ENCODE measurements at places on chromosomes 11 and 22.

DNA sequence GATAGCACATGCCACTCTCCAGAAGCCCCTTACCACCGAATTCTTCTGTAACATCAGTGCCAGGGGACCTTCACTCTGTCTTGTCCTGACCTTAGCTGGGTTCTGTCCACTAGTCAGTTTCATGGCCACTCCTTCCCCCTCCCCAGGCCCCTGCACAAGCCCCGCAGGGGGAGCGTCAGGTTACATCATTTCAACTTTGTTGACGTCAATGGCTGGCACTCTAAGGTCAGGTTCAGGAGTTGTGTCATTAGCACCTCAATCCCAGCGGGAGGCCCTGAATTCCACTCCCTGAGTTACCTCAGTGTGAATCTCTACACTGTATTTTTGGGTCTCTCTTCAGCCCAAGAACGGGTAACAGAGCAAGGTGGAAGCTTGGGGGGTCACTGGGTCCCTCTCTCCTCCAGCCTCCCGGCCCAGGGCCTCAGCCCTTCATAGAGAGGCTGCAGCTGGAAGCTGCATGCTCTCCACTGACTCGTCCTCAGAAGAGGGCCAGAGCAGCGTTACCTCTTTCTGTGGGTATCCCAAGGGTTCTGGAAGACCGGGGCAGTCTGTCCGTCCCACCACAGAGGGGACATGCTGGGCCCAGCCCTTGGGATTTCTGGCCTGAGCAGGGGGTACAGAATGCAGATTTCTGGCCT, 10.3 kb downstream of the USH1C start:
- no peak for DNase-seq

DNA sequence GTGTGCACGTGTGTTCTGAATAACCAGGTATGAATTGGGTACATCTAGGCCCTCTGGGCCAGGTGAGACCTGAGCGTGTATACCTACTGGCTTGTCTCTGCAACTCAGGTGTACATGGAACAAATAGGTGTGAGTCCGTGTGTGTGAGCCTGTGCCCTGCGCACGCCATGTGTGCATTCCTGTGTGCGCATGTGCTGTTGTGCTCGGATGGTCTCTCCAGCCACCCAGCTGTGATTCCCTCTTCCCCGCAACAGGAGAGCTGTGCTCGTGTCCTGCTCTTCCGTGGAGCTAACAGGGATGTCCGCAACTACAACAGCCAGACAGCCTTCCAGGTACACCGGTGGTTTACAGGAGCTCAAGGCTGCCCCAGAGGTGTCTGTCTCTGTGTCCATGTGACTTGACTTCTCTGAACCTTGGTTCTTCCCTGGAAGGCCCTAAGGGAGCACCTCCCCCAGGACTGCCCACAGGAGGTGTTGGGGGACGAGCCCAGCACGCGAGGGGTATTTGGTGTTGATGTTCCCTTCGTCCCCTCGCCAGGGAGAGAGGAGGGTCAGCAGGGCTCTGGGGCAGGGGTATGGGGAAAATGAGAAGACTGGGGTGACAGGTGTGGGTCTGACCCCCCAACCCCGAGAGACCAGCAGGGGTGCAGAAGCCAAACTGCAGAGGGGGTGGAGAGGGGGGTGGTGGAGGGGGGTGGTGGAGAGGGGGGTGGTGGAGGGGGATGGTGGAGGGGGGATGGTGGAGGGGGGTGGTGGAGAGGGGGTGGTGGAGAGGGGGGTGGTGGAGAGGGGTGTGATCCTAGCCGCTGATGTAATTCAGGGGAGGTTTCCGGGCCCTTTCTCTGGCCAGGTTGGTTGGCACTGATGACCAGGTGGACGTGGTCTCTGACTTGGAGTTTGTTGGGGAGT, 10.7 kb downstream of the SHANK3 start:
- DNase-seq = no peak

GRCh38 chr11:134610116-134610910, 198.3 kb upstream of the B3GAT1 start:
- DNase-seq = no peak

DNA sequence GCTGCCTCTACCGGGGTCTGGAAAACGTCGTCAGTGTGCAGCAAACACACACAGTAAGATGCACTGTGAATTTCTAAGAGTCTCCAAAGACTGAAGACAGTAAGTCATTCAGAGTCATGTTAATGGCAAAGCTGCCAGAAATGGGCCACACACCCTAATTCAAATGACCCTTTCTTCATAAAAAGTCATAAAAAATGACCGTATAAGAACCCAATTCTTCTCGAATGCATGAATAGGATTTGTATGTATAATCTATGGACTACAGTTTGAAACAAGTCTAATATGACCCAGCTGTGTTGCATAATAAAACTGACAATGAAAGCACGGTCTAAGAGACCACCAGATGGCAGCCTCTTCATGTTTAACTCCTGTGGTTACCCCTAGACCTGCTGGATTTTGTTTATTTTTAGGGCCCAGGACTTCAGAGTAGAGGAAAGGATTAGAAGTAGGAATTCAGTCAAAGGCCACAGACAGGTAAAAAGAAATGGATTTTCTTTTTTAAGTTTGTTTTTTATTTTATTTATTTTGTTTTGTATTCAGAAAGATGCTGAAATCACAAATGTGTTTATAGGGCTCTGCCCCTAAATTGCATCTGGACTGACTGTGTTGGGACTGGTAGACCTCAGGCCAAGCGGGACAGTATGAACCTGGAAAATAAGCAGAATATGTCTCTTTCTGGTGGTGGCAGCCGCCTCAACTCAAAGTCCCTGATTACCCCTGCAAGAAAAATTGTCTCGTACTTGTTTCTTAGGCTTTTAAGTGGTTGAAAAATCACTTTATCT, 32.1 kb upstream of the SLC5A12 start:
- DNase-seq = peak; percentile 57

DNA sequence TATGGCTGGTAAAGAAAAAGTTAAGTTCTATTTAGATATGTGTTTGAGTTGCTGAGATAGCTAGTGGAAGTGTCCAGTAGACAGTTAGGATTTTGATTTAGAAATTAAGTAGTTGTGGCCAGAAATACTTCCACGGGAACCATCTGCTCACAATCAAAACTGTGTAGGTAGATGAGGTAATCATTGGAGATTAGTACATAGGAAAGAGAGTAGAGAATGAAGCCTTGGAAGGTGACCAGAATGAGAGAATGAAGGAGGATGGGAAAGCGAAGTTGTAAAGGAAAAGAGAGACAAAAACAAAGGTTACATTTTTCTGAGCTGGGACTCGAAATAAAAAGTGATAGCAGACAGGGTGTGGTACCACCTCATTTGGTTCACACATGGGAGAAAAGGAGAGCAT, 296.9 kb upstream of the SORL1-AS1 start:
- no peak for DNase-seq

DNA sequence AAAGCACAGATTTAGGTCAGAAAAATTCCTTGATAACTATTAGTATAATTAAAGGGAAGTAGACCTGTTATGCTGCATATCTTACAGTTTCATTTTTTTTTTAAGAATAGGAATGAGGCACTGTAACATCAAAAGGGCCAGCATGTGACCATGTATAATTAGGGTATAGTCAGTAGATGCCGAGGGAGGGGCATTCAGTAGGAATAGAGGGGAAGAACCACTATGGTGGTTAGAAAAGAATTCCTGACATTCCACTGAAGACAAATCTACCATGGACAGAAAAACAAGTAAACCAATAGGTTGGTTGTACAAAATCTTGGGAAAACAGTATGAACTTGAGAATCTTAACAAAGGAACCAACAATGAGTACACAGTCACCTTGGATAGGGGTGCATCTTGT, 78.4 kb upstream of the CCDC179 start:
- DNase-seq = no peak

GRCh38 chr11:57340039-57340615, 2.0 kb downstream of the P2RX3 start:
- DNase-seq = no peak

DNA sequence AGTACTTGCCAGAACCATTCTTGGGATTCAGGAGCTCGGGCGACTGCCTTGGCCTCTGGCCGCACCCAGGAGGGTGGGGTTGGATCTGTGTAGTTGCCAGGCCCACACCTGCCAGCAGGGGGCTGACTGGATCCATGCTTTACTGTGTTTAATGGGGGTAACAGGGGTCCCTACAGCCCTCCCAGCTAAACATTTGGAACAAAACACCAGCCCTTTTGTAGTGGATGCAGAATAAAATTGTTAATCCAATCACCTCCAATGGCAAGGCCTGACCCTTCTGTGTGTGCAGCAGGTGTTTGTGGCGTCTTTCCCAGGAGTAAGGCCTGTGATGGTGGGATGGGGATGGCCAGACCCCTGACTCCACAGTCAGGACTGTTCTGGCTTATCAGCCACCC, 22.5 kb downstream of the SUN2 start:
- peak; percentile 55 for DNase-seq

DNA sequence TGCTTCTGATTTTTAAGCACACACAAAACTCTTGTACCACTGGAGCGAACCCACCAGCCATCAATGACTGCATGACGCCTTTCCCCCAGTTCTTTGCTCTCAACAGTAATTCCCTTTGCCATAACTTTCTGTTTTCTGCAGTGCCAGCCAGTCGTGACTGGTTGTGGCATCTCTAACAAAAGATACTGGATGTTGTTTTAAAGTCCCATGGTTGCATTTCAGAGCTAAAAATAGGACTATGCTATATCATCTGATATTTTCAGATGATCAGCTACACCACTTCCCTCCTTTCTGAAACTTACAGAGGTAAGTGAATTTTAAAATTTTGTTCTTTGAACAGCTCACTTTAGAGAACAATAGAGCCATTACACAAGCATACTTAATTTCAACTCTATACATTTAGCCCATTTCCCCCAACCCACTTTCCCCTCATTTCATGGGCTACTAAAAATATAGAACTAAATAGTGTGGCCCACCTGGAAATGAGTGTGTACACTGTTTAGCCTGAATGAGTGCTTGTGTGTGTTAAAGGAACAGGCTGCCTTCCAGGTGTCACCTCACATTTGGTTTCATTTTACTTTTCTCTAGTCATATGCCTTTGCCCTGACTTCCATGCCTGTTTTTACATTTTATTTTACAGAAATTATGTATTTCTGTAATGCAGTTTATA, 136.9 kb upstream of the ZC3H12C start:
- peak; percentile 63 for DNase-seq

DNA sequence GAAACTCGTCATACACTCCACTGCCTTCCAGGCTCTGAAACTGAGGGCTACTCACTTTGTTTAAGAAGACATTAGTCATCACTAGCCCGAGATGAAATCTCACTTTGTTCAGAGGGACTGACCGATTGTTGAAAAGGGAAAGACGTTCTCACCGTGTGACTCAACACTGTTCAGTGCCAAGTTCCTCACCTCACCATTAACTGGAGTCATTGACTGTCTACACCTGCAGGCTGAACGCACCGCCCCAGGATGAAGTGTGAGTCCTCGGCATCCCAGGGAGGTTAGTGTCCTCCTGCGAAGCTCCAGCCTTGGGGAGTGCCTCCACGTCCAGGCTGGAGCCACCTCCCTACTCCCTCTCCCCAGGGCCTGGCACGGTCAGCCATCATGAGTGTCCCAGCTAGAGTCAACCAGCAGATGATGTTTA, 30.4 kb downstream of the FADD start:
- DNase-seq = peak; percentile 52

GRCh38 chr11:35158701-35159510, 19.9 kb downstream of the CD44 start:
- no peak for DNase-seq

GRCh38 chr11:85863855-85864254, 8.7 kb downstream of the CCDC83 start:
- no peak for DNase-seq

DNA sequence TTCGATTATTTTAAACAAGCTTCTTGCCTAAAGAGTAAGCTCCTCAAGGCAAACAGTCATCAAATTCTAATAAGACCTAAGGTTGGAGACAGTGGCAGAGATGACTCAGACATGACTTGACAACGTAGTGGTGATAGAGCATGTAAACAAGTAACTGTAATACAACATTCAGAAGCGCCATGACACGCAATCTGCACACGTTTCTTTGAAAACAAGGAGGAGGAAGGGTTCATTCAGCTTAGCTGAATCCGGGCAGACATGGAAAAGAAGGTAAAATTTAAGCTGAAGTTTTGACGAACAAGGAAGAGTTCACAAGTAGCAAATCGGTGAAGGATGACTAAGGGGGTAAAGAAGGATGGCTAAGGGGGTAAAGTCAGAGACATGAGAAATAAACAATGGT, 152.4 kb upstream of the ZC3H12C start:
- peak; percentile 17 for DNase-seq

DNA sequence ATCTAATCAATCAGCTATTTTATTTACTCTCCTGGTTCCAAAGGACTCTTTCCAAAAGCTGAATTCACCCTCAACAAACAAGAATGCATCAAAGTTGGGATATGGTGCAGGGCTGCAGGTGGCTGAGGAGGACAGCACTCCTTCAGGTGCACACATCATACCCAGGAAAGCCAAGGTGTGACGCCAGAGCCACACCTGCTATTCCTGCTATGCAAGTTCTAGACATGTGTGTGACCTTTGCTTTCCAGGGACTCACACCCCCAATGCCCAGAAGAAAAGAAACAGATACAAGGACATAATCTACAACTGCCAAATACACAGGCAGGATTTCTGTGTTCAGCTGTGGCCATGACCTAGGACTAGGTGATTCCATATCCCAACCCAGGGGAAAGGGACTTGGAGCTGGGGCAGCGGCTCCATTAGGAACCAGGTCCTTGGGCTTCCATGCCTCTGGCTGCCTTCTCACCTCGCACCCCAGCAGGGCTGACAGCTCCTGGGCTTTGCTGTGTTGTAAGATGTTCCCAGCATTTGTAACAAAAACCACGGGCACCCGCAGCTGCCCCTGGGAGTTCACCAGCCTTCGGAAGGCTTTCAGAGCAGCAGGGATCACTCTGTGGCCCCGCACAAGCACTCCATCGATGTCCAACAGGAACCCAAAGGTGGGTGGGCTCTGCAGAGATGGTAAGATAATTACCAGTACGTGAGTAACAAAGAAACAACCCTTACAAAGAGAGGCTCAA, 9.8 kb downstream of the HDHD5 start:
- DNase-seq = no peak

GRCh38 chr11:13210424-13210823, 67.2 kb upstream of the BMAL1 start:
- peak; percentile 61 for DNase-seq

DNA sequence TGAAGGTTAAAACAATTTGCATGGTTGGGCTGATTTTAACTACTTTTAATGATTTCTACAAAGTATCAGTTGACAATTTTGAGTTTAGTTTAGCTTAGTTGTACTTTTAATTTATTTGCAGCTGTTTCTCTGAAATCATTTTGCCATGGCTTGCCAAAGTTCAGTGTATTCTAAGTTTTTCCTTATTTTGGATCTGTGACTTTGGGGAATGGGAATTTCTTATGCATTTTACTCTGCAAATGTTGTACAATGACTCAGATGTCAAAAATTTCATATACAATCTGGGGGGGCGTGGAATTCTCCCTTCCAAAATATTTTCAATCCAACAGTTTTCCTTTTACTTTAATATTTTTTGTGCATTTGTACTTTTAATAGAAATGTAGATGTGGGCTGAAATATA, 8.9 kb upstream of the DCHS1 start:
- DNase-seq = no peak

- no peak for DNase-seq
These were observed 273.3 kb downstream of the CTTN start for GRCh38 chr11:70671611-70672010.

GRCh38 chr11:57320719-57321387, 3.9 kb downstream of the TNKS1BP1 start:
- no peak for DNase-seq

Data from GM12865 (cell line).